ENCODE measurements at places on chromosomes 7 and 10.

DNA sequence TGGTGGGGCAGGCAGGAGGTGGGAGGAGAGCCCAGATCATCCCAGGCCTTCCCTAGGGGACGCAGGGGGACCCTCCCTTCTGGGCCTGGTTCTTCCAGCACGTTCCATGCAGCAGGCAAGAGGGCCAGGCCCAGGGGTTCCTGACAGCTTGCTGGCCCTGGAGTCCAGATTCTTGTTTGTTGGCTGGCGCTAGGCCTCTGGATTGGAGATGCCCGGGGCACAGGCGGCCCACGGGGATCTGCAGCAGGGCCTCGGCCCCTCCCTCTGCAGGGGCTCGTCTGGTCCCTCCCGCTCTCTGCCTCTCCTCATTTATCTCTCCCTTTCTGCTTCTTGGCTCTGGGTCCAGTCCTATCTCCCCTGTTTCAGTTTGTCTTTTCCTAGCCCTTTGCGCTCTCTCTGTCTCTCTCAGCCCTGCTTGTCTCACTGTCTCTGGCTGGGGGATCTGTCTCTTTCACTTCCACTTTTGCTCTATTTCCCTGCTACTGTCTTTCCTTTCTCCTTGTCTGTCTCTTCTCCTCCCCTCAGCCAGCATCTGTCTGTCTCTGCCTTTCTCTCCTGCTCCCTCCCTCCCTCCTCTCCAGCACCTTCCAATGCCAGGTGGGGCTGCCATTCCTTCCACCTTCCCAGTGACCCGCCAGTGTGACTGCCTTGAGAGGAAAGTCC is 1.1 kb upstream of the AQP1 start:
- no peak for DNase-seq

DNA sequence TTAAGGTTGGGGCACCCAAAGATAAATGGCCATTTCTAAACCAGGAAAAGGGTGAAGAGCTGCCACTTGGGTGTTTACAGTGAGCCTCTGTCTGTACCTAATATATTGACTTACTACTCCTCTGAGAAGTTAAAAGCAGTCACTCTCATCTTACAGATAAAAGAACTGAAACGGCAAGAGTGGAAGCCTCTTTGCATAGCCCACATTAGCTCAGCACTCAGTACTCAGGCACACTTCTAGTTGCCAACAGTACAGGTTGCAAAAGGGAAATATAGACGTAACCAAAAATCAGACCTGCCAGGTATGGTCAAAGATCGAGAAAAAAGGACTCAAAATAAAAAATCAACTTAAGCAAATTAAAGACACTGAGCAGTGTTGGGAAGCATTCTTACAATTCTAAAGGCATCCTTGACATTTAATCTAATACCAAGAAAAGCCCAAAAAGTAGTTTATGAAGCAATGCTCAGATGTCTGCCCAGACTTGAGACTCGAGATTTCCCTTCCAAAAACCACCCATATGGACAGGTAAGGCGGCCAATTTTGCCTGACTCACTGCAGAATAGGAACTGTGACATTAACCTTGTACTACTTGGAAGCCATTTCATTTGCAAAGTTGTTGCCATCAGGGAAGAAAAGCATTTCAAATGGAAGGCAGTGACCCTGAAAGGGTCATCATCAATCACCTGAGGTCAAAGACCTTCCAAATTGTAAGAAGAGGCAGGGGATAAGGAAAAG is 139.3 kb downstream of the SLC25A13 start:
- no peak for DNase-seq

DNA sequence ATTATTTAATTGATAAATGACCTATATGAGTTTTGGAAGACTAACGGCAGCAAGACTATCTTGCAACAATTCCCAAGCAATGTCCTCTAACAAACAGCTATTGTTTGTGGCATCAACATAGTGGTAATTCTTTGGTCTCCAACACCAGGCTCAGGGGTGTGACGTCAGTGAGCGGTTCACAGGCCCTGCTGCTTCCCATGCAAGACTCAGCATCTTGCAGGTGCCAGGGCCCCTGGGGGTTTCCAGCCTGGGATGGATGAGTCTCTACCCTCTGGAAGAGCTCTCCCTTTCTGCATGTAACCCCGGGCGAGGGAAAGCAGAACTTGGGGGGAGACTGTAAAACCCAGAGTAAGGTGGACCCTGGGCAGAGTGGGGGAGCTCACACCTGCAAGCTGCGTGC is 164.7 kb downstream of the ACTR3B start:
- no peak for DNase-seq

DNA sequence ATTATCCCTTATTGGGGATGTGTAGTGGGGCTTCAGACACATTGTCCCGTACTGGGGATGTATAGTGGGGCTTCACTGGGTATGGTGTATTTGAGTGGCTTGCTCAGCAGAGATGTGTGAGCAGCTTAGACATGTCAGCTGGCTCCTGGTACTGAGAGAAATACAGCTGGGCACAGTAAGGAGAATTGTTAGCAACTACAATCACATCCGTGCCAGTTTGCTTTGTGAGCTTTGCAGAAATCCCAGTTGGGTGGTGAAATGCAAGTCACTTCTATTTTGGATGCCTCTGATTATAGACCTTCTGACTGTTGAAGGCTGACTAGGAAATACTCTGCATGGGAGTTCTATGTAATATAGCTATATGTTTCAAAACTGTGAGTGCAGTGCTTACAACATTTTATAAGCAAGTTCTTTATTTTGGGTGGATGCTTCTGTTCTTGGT is 10.8 kb downstream of the CCNY start:
- DNase-seq = no peak

DNA sequence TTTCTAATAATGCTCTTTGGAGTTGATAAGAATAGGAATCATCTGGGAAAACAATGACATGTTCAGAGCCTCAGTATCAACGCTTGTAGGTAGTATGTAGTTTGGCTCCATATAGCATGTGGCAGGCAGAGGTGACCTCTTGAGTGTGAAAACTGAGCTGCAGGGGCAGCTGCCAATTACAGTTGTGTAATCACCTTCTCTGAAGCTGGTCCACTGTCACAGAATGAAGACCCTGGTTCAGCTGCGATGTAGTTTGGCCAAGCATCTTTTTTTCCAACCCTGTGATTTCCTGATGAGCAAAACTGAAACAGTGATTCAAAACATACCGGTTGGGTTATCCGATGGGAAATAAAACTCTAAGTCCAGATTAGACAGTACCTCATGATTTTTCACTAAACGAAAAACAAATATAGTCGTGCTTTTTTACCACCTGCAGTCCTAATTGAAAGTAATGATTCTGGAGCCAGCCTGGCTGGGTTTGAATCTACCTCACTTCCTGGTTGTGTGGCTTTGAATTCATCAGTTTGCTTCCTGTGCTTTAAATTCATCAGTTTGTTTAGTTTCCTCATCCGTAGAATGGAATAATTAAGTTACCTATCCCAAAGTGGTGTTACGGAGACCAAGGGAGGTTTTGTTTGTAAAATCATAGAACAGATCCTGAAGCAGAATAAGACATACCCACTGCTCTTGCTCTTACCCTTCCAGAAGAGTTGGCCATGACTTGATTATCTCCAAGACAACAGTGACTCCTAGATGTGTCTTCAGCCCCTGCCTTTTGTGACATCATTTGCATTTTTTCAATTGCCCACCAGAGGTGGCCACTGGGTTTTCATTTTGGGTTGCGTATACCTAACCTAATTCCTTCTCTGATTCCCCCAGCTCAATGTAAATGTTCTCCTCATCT is 87.4 kb downstream of the CELF2 start:
- DNase-seq = no peak

DNA sequence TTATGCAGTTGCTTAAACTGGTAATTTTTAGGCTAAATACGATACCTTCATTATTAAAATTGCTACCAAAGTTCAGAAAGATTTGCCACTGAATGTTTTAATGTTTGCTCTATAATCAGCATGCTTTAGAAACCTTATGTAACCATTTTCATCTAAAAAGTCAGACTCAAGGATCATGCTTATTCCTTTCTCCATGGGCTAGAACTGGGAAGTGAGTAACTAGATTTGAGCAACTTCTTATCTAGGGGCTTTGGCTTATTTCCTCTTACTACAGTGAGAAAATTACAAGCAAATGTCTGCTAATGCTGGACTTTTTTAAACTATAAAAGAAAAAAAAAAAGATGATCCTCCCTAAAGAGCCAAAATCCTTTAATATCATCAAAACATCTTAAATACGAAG is 215.9 kb downstream of the CRPPA start:
- no peak for DNase-seq

DNA sequence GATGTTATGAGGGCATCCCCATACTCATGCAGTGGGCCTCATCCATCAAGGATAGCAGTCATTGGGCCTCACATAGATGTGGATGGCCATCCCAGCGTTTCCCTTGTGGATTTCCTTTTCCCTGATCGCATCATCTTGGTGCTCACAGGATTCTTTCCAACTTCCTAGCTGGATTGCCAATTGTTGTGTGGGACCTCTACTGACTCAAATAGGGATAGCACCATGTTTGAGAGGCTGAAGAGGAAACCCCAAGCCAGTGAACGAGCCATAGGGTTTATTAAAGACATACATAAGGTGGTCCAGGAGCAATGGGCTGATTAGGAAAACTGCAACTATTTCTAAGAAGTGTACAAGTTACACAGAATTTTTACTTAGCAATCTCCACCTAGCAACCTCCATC is 21.8 kb downstream of the ASZ1 start:
- no peak for DNase-seq

DNA sequence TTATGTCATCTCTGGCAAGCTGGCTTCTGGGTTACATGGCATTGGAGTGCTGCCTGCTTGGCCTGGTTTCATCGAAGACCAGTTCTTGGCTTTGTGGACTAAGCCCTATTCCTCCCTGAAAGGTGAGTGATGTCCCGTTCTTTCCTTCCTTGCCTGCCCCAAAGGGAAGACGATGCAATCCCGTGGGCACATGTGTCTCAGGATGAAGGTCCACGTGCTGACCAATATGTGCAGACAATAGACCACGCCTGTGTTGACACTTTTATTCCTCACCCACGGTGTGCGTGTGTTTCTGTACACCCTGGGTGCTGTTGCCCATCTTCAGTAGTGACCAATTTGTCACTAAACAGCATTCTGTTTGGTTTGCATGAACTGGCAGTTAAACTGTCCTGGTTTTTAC is 28.6 kb upstream of the SHH start:
- DNase-seq = no peak

DNA sequence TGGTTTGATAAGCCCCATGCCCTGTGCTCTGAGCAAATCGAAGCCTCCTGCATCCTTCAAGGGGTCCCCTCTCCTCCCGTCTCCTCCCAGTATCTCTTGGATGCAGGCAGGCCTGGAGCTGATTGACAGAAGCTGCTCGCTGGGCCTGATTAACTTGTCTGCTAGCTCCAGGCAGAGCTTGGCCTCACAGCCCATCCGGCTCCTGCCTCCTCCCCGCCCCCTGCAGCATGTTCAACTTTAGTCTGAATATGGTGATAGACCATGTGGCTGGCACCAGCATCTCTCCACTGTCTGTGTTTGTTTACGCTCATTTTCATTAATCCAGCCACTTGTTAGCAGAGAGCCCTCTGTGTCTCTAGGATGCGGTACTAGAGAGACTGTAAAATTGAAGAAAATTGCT is 432.2 kb downstream of the DPP6 start:
- DNase-seq = no peak

Data from NCI-H526 treated with DMSO at 0.1 percent for 48 hours (cell line).